ENCODE measurements at places on chromosomes 7 and 10.

- no peak for DNase-seq
Measured at GRCh38 chr10:21724020-21724589, 190.1 kb downstream of the MLLT10 start.

GRCh38 chr10:117535298-117536071 lies 7.1 kb upstream of the EMX2 start:
- DNase-seq = no peak

- no peak for DNase-seq
Measured at GRCh38 chr10:78964274-78964951, 104.4 kb upstream of the ZMIZ1 start.

GRCh38 chr10:5835446-5836095 lies 22.3 kb upstream of the GDI2 start:
- DNase-seq = no peak

DNA sequence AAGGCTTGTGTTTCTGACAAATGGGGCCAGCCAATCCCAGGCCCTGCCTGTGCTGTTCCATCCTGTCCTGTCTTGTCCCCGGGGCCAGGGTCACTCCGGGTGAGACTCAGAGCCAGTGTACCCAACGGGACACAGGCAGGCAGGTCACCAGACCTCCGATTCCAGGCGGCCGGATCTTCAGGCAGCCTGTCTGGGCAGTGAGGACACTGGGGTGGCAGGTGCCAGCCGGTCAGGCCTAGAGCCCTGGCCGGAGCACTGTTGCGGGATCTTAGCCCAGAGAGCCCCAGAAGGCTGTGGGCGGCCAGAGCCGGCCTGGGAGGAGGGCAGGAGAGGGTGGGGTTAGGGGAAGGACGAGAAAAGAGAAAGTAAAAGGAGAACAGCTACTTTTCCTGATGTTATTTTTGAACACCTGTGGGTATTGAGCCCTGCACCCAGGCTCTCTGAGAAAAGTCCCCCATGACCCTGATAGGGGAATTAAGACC lies 134.3 kb upstream of the TNRC18 start:
- no peak for DNase-seq

Data from activated CD4-positive, alpha-beta T cell treated with anti-CD3 and anti-CD28 coated beads, Interleukin-2, amount 50 U/mL, for 16 hours (primary cell).